T-helper 1 cell (primary cell): ENCODE measurements at places on chromosomes 1 and 21.

DNA sequence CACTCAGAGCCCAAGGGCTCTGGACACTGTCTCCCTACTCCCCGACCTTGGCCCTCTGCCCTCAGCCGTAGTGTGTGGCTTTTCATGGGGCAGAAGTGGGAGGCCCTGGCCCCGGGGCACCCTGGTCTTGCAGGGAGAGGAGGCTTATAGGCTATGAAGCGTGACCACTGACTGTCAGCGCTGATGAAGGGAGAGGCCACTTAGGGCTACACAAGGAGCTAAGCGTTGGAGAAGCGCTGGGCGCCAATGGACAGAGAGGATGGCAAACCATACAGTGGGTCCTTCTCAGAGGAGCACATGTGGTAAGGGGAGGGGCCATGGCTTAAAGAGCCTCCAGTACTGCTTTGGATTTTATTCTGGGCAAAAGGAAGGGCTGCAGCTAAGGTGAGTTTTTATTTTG, 7.9 kb downstream of the CRABP2 start:
- no peak for DNase-seq

DNA sequence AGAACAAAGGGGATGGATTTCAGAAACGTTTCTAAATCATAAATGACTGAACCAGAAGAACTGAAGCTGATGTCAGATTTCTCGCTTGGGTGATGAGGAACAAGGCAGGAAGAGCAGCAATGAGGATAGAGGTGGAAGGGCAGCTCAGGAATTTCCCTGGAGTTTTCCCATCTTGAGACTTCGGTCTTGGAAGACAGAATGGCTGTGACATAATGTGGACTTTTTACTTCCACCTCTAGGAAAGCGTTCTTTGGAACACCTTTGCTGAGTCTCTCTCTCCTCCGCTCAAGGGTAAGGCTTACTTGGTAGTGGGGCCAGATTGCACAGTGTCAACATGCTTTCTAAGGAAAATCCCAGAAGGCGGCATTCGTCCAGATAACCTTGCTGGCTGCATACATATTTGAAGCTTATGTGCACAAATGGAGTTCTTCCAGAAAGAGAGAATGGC, 36.6 kb downstream of the DEGS1 start:
- DNase-seq: no peak

DNA sequence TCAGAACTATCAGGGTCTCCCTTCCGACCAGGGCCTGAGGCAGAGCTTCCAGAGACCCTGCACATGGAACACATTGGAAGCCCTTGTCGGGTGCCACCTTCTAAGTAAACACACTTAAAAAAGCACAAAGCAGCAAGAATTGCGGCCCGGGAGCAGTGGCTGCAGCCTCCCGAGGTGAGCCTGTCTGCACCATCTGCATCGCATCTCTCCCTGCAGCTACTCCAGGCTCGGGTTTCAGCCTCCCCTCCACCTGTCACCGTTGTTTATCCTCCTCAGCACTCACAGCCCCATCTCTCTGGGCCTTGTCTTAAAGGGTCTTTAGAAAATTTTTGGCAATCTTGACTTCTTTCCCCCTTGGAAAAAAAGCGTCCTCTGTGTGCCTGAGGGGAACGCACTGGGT, 95.1 kb upstream of the ARHGEF16 start:
- DNase-seq: no peak

DNA sequence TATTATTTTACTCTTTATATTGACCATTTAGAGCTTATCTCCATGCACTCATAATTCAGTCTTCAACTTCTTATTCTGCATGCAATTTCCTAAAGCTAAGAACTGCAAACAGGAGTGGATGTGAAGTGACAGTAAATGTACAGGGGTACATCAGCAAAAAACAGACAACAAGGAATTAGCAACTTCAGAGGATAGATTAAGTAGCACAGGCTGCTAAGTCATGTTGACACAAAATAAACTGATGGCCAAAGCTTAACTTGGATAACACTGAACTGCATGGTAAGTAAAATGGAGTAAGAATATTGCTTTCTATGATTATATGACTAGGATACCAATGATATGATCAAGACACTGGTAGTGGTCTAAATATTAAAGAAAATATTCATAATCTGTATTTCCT, 66.5 kb downstream of the USP24 start:
- DNase-seq: no peak

- DNase-seq: no peak
Measured at GRCh38 chr1:197130677-197131304, 15.7 kb downstream of the ASPM start.

- DNase-seq: no peak
Measured at GRCh38 chr1:87052400-87052799, 138.0 kb downstream of the HS2ST1 start.
